ENCODE measurements at places on chromosomes 6 and 20. TPM values are rescaled to one million over a fixed set of nuclear protein-coding genes. Genes with fewer than 3 reads are reported as not detected.

The DYNLT2 gene
- 1.0 TPM for total RNA-seq

The PHACTR2 gene
- total RNA-seq = 44.7 TPM

The LY6G5C gene
- 2.9 TPM for total RNA-seq

The TGM2 gene
- total RNA-seq = 98.9 TPM

The STX11 gene
- total RNA-seq = 1.9 TPM

The PHACTR3 gene
- 0.14 TPM for total RNA-seq

The KCNK16 gene
- not detected for total RNA-seq

The ATP5F1E gene
- 91.0 TPM for total RNA-seq

The ATP9A gene
- total RNA-seq = 13.5 TPM

The BTNL2 gene
- total RNA-seq = not detected

The SYNGAP1 gene
- 36.1 TPM for total RNA-seq

The TRIM10 gene
- total RNA-seq = not detected

The MAS1 gene
- not detected for total RNA-seq

The SLC52A3 gene
- 0.09 TPM for total RNA-seq

The RIMS4 gene
- 0.53 TPM for total RNA-seq

The LPA gene
- total RNA-seq = not detected

The EFCAB8 gene
- total RNA-seq = 0.41 TPM

The ADGRG6 gene
- total RNA-seq = 89.2 TPM

The CTCFL gene
- not detected for total RNA-seq

The CCM2L gene
- total RNA-seq = 0.11 TPM

The RAE1 gene
- 31.1 TPM for total RNA-seq

The MGME1 gene
- 14.1 TPM for total RNA-seq

The HLA-DQA2 gene
- not detected for total RNA-seq

The SOX18 gene
- 0.60 TPM for total RNA-seq

The MYL9 gene
- total RNA-seq = 1,247 TPM

The CD93 gene
- total RNA-seq = 0.02 TPM

The VWA7 gene
- 0.54 TPM for total RNA-seq

The TRIM15 gene
- total RNA-seq = not detected

The SLC22A7 gene
- total RNA-seq = not detected

The ARG1 gene
- total RNA-seq = not detected

The PTK7 gene
- 728 TPM for total RNA-seq

The ZKSCAN3 gene
- 8.0 TPM for total RNA-seq

The GGTLC1 gene
- not detected for total RNA-seq

Measured in astrocyte (in vitro differentiated cells and primary cell).